ENCODE measurements at places on chromosomes 6 and 20. TPM values are rescaled to one million over a fixed set of nuclear protein-coding genes. Genes with fewer than 3 reads are reported as not detected.

GRCh38 chr6:118709859-118710350, 58.5 kb upstream of the CEP85L start:
- H3K27ac ChIP-seq: peak overlapping the region; percentile 93
- peak overlapping the region; percentile 48 for H3K4me3 ChIP-seq
- H3K27me3 ChIP-seq: no peaks in the 10 kb centered on the region
- peaks cover 22% of the 10 kb centered on the region for H3K4me1 ChIP-seq
- H3K36me3 ChIP-seq: no peaks in the 10 kb centered on the region

DNA sequence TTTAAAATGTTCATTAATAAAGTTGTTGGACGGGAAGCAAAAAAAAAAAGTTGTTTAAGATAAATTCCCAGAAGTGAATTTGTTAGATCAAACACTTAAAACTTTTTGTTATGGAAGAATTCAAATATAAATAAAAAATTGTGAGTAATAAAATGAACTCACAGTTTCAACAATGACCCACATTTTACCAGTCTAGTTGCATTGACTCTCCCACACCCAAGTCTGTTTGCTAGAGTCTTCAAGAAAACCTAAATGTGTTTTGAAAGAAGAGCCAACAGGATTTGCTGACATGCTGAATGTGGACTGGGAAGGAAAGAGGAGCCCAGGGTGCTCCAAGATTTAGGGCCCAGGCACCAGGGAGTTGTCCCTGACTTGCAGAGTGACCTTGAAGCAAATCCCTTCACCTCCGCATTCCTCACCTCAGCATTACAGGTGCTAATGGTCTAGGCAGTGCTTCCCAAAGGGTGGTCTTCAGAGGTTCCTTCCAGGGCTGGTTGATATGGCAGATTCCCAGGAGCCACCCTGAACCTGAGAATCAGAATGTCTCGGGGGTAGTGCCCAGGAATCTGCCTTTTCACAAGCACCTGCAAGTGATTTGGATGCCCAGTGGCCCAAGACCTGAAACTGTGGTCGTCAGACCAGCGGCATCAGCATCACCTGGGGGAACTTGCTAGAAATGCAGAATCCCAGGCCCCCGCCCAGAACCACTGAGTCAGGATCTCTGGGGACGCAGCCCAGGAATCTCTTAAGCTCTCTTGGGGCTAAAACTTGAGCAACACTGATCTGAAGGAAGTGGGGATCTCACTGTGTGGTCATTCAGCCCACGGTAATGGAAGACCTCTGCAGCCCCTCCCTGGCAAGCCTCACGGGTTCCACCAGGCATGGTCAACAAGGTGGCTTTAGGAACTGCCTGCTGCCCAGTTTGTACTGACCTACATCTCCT, 31.1 kb downstream of the POFUT1 start:
- peaks cover 9% of the 10 kb centered on the region for H3K36me3 ChIP-seq
- H3K27ac ChIP-seq: no peak overlapping the region
- H3K4me3 ChIP-seq: no peak overlapping the region

The CST2 gene
- not detected for total RNA-seq

DNA sequence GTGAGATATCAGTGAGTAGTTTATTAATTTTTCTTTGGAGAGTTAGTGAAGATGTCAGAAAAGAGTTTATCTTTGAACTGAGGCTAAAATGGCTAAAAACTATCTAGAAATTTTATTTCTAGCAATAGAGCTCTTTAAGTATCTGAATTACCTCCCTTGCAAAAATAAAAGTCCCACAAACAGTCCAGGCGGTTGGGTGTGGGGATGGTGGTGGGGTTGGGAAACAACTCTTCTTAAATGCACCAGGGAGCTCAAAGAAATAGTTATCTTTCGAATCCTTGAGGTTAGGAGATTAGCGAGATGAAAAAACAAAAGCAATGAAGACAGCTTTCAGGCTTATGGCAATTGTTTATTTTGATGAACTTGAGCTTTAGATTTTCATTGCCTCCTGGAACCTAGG, 1299.1 kb upstream of the ADGRB3 start:
- no peaks in the 10 kb centered on the region for H3K4me1 ChIP-seq
- no peaks in the 10 kb centered on the region for H3K27me3 ChIP-seq
- H3K36me3 ChIP-seq: no peaks in the 10 kb centered on the region
- no peak for DNase-seq

- H3K27ac ChIP-seq: no peak within 1 kb of the TSS
- H3K36me3 ChIP-seq: peaks cover 2% of the 10 kb centered on the region
- H3K27me3 ChIP-seq: no peaks in the 10 kb centered on the region
These were observed at the start of gene TCFL5 for GRCh38 chr20:62861726-62862336. Gene TCFL5, minus strand, starts transcription at chr20:62861822. Its CDS starts 152 bp downstream, at chr20:62861670.

DNA sequence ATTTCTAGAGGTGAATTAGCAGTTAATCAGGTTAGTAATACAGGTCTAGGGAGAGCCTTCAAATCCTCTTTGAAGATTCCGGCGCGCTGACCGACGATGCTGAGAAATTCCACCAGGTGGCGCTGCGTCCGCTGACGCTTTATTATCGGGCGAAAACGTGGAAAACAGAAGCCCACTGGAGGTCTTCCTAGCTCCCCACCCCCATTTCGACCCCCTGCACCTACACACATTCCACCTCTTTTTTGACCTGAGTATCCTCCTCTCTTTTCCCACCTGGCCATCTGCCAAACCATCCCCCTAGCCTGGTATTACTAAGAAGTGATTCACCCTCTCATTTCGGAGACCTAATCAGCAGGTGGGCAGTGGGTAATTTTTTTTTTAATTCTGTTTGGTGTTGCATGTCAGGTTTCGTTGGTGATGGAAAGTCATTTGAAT, 65.4 kb upstream of the RIN2 start:
- no peak overlapping the region for H3K27ac ChIP-seq
- DNase-seq: peak; percentile 41
- H3K4me1 ChIP-seq: no peaks in the 10 kb centered on the region
- no peak overlapping the region for H3K4me3 ChIP-seq
- no peaks in the 10 kb centered on the region for H3K27me3 ChIP-seq
- H3K36me3 ChIP-seq: no peaks in the 10 kb centered on the region

DNA sequence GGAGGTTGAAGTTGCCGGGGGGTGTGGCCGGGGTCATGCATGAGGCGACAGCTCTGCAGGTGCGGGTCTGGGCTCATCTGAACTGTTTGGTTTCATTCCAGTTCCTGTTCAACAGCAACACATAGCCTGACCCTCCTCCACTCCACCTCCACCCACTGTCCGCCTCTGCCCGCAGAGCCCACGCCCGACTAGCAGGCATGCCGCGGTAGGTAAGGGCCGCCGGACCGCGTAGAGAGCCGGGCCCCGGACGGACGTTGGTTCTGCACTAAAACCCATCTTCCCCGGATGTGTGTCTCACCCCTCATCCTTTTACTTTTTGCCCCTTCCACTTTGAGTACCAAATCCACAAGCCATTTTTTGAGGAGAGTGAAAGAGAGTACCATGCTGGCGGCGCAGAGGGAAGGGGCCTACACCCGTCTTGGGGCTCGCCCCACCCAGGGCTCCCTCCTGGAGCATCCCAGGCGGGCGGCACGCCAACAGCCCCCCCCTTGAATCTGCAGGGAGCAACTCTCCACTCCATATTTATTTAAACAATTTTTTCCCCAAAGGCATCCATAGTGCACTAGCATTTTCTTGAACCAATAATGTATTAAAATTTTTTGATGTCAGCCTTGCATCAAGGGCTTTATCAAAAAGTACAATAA, 72.5 kb downstream of the PTPN1 start:
- no peak overlapping the region for H3K27ac ChIP-seq
- H3K4me1 ChIP-seq: no peaks in the 10 kb centered on the region
- peaks cover 26% of the 10 kb centered on the region for H3K36me3 ChIP-seq
- no peaks in the 10 kb centered on the region for H3K27me3 ChIP-seq
- H3K4me3 ChIP-seq: no peak overlapping the region

GRCh38 chr20:31604567-31605030, 490 bp upstream of the ID1 start:
- H3K4me1 ChIP-seq: peaks cover 21% of the 10 kb centered on the region
- H3K27ac ChIP-seq: peak overlapping the region; percentile 98
- no peaks in the 10 kb centered on the region for H3K36me3 ChIP-seq
- H3K27me3 ChIP-seq: no peaks in the 10 kb centered on the region
- DNase-seq: no peak
- H3K4me3 ChIP-seq: peak overlapping the region; percentile 98

GRCh38 chr20:33209789-33210188, 7.4 kb upstream of the BPIFA3 start:
- peak; percentile 50 for DNase-seq
- H3K27me3 ChIP-seq: no peaks in the 10 kb centered on the region
- no peak overlapping the region for H3K27ac ChIP-seq
- no peak overlapping the region for H3K4me3 ChIP-seq
- no peaks in the 10 kb centered on the region for H3K36me3 ChIP-seq
- no peaks in the 10 kb centered on the region for H3K4me1 ChIP-seq

The PSMB8 gene
- total RNA-seq: 77.3 TPM

DNA sequence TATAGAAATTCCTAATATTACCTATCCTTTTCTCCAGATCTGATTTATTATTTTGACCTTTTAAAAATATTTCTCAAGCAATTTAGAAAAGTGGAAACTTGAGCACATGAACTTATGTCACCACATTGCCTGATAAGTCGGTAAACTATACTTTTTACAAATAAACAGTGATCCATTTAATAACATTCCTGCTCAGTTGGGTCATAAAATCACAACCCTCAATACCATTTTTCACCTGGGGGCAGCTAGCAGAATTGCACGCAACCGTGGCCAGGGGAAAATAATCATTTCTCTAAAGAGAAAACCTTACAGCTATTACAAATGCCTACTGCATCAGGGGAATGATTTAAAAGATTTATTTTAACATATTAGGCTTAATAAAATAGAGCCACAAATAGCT, 614.5 kb downstream of the PHF3 start:
- no peaks in the 10 kb centered on the region for H3K36me3 ChIP-seq
- peak; percentile 40 for DNase-seq
- H3K27ac ChIP-seq: no peak overlapping the region
- H3K4me3 ChIP-seq: no peak overlapping the region
- H3K4me1 ChIP-seq: no peaks in the 10 kb centered on the region
- H3K27me3 ChIP-seq: no peaks in the 10 kb centered on the region

DNA sequence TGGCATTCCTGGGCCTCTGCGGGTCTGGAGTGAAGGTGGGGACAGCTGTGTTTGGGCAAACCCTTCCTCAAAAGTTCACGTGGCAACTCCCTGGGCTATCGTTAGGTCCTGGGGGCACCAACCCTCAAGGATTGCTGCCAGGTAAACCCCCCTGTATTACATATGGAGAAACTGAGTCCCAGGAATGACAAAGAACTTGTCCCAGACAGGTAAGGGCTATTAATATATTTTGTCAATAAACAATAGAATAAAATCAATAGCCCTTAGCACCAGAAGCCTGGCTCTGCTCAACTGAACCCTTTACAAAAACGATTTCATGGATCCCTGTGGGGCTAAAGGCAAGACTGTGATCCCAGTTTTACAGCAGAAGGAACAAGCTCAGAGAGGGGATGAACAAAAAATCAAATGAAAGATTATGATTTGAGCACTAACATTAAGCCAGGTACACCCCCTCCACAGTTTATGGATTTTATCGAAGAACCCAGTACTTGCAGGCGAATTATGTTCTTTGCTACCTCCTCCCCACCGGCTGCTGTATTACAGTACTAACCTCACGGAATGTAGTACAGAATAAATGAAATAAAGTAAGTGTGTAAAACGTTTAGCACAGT, 2.7 kb downstream of the ID1 start:
- peaks cover 24% of the 10 kb centered on the region for H3K4me1 ChIP-seq
- no peaks in the 10 kb centered on the region for H3K27me3 ChIP-seq
- peak; percentile 51 for DNase-seq
- H3K36me3 ChIP-seq: no peaks in the 10 kb centered on the region
- H3K4me3 ChIP-seq: no peak overlapping the region
- peak overlapping the region; percentile 98 for H3K27ac ChIP-seq

GRCh38 chr6:46287681-46288080, 116.9 kb upstream of the ENPP5 start:
- H3K4me1 ChIP-seq: no peaks in the 10 kb centered on the region
- H3K27ac ChIP-seq: no peak overlapping the region
- DNase-seq: no peak
- no peaks in the 10 kb centered on the region for H3K27me3 ChIP-seq
- H3K36me3 ChIP-seq: no peaks in the 10 kb centered on the region

- peak; percentile 59 for DNase-seq
- no peaks in the 10 kb centered on the region for H3K27me3 ChIP-seq
- no peaks in the 10 kb centered on the region for H3K36me3 ChIP-seq
- peaks cover 16% of the 10 kb centered on the region for H3K4me1 ChIP-seq
These were observed 113.1 kb upstream of the ZNF217 start for GRCh38 chr20:53706466-53707370.

DNA sequence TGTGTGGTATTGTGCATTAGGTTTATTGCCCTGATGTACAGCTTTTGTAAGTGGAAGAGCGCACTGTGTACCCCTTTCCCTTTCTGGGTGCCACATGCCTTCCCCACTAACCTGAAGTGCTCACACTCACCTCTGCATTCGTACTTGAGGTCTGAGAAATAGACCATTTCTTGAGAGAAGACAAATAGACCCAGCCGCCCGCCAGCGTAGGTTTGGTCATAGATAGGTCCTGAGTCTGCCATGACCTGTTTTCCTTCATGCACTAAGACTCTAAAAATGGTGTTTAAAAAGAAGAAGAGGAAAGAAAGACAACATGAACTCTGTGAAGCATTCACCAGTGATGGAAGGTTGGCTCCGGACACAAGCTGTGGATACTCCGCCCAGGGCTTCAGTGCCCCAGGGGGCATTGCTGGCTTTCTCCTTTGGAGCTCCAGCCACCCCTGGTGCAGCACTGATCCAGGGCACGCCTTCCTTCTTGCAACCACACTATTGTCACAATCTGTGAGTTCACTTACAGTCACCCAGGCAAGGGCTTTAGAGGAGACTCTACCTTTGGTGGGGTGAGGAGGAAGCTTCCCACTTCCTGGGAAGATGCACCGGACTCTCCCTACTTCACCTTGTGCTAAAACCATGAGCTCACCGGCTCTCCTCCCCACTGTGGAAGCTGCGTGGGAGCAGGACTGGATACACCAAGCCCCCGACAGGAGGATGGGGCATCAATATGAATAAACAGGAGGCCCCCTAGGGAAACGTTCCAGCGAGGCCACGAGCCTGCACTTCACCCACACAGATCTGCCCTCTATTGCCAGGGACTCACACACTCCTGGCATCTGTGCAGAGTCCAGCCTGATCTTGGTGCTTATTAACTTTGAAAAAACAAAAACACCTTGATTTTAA, 33.3 kb downstream of the THBS2 start:
- no peak for DNase-seq
- H3K27me3 ChIP-seq: no peaks in the 10 kb centered on the region

- H3K27ac ChIP-seq: no peak overlapping the region
- no peaks in the 10 kb centered on the region for H3K27me3 ChIP-seq
- no peak overlapping the region for H3K4me3 ChIP-seq
- no peaks in the 10 kb centered on the region for H3K4me1 ChIP-seq
- DNase-seq: no peak
These were observed 46.0 kb upstream of the TAGAP start for GRCh38 chr6:159090530-159091480.

The ELOVL2 gene
- total RNA-seq: 1.0 TPM

The KLC4 gene
- total RNA-seq: 22.5 TPM

GRCh38 chr20:8601542-8601912, 467.4 kb upstream of the PLCB4 start:
- no peaks in the 10 kb centered on the region for H3K4me1 ChIP-seq
- H3K4me3 ChIP-seq: no peak overlapping the region
- H3K27ac ChIP-seq: no peak overlapping the region
- DNase-seq: no peak
- H3K36me3 ChIP-seq: no peaks in the 10 kb centered on the region
